Hippocampal formation (tissue), 2 donors: ENCODE measurements at places on chromosomes 16 and 17.

DNA sequence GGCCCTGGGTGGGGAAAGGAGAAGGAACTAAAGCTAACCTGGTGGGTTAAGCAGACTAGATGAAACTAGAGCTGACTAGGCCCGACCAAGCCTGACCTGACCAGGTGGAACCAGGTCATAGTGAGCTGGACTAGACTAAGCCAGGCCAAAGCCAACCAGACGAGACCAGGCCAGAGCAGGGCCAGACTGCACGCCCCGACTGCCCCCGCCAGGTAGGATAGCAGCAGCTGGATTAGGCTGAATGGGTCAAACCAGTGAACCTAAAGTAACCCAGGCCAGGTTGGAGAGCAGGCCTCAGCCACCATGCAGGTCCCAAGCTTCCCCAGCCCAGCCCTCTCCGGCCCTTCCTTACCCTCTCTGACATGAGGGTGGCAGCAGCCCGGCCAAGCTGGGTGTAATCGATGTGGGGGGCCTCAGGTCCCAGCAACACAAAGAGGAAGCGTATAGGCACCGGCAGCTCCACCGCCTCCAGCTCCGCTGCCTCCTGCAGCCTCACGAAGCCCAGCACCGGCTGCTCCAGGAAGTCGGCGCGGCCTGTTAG lies 9.1 kb downstream of the SLC4A1 start:
- DNase-seq, result no peak

DNA sequence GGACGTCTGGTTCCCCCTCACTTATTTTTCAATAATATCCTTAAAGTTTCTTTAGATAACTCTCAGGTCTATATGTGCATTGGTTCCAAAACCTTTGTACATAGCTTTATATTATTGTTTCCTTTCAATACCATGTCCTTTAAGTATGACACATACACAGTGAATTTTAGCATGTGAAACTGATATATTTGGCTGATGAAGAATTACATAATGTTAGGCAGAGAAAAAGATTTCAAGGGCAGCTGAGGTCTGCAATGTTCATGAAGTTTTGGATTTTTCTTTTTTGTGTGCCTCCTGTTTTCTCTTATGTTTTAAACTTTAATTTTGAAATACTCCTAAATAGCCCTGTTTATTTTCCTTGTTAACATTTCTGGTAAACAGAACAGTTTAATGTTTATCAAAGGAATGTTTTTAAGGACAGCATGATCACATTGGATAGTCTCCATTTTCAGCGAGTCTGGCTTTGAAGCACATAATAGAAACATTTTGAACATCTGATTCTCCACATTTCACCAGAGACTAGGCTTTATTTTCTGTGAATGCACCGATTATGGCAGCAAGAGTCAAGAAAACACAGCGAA lies 32.9 kb upstream of the FBXO47 start:
- DNase-seq, result no peak

GRCh38 chr17:7208027-7208571 lies 11.5 kb downstream of the DLG4 start:
- no peak for DNase-seq

DNA sequence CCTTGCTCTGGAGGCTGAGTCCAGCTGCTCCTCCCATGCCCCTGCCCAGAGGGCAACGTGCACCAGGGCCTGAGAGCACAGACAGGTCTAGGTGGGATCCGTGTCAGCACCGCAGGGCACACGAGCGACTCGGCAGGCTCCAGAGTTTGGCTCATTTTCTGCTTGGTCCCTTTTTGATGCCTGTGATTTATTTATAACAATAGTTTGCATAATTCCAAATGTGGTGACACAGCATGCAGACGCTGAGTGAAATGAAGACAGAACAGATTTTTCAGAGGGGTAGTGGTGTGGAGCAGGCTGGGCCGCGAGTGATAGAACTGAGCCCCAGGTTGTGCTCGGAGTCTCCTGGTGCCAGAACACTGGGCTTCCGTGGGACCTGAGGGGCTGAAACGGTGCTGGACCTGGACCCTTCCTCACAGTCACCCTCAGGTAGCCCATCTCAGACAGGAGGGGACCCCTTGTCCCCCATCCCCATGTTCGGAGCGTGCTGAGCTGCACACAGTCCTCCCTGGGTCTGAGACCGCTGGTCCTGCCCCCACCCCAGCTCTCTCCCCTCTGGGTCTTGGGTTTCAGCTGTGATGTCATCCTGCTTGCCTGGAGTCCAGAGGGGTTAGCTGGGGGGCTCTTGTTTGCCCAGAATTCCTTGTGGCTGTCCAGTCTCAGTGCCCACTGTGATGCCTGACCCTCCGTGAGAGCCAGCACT lies 95.9 kb downstream of the METRNL start:
- no peak for DNase-seq

DNA sequence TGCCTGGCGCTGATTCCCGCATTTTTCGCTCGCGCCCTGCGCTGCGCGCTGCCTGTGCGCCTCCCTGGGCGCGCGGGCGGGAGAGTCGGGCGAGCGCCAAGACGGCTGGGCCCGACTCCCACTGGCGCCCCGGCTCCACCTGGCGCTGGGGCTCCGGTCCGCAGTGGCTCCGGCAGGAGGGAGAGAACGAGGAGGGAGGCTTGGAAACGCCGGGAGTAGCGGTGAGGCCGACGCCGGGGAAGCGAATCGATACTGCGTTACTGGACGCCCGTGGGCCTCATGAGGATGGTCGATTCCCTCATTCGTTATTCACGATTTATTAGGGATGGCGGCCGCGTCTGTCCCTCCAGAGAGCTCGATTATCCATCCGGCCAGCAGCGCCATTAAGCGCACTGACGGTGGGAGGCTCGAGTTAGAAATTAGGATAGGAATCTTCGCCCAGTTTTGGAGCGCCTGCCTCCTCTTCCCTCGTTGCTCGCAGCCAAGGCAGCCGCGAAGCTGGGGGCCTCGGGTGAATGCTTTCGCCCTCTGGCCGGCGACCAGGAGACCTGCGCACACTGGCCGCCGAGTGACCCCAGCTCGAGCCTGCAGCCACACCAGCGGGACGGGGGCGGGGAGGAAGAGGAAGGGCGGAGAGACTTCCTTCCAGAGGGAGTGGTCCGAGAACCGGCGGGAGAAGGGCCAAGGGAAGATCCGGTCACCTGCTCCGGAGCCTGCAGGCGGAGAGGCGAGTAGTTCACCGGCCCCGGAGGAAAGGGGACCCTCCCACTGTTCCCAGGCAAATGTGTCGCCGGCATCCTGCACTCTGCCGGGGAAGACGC lies 1.3 kb upstream of the PCGF2 start:
- no peak for DNase-seq

- DNase-seq, result no peak
These were observed at the start of gene RGS11 for GRCh38 chr16:275786-276232. RGS11 (minus strand) TSS chr16:275944; CDS start chr16:275911, 33 bp downstream.

DNA sequence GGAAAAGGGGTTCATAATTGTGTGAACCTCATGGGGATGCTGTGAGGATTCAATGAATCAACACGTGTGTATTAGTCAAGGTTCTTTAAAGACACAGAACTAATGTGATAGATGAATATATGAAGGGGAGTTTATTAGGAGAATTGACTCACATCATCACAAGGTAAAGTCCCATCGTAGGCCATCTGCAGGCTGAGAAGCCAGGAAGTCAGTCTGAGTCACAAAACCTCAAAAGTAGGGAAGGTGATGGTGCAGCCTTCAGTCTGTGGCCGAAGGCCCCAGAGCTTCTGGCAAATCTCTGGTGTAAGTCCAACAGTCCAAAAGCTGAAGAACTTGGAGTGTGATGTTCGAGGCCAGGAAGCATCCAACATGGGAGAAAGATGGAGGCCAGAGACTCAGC lies 413.4 kb downstream of the CDH13 start:
- DNase-seq, result no peak

- no peak for DNase-seq
These were observed 146.6 kb downstream of the TRIM37 start for GRCh38 chr17:58960068-58960467.
